ENCODE measurements at places on chromosomes 6 and 20.

DNA sequence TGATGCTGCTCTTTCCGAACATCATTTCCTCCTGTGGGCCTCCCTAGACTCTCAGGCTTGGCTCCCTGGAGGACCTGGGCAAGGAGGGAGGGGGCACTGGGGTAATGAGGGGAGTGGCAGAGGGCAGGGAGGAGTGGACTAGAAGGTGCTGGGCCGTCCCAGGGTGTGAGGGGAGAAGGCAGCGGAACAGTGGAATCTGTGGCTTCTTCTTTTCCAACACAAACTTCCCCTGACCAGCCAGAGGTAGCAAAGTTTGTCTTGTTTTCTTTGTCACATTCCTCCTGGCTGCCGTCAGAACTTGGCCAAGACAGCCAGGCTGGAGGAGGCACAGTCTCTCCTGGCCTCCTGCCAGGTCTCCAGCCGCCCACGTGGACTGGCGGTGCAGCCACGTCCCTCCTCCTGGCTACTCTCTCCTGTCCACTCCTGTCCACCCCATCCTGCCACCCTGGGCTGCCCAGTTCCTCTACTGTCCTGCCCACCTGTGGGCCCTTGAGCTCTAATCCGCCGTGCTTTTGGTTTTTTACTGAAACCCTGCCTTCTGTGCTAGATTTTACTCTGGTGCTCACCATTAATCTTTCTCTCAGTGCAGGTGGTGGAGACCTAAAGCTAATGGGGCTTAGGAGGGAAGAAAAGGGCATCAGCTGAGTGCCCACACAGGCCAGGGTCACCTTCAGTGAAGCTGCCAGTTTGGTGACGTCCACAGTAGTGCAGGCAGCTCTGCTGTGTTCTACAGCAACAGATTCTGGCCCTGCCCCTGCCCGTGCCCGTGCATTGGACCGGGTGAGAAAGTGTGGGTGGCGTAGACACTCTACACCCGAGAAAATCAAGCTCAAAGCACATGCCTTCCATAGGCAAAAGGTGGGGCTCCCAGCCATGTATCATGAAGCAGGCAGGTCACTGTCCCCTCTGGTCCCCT lies 2.8 kb upstream of the CDSN start:
- DNase-seq = no peak

DNA sequence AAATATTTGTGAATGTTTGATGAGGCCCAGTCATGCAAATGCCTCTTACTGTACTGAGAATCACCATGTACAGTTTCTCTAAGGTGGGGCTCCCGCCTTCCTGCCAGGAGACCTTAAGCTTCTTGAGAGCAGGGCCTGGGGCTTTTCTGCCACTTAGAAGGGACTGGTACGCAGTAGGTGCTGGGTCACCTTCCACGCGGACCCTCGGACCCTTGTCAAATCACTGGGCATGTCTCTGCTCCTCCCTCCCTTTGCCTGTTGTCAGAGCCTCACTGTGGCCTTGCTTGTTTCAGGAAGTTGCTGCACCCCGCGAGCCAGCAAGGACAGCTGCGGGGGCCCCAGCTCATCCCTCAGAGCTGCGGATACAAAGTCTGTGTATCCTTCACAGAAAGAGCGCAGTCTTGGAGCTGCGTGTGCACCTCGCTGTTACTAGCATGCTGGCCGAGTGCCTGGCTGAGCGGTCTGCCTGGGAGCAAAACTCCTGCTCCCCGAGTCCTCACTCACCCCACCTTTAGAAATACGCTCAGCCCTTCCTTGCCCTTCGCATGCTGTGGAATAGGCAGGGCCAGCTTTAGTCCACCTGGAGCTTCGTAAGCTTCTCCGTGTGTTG lies 30.7 kb upstream of the IRF4 start:
- no peak for DNase-seq

DNA sequence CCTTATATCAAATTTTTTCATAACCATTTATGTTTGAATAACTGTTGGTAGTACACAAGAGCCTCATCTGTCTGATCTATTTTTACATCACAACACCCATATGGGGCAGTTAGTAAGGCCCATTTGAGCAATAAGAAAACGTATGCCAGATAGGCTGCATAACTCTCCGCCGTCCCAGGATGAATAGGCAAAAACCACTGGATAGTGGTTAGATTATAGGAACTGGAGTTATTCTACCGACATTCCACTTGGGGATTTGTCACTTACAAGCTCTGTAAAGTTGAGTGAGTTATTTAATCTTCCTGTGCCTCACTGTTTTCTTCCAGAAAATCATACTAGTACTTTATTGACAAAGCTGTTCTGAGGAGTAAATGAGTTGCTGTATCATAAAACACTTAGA lies 881.9 kb downstream of the QKI start:
- DNase-seq = no peak

DNA sequence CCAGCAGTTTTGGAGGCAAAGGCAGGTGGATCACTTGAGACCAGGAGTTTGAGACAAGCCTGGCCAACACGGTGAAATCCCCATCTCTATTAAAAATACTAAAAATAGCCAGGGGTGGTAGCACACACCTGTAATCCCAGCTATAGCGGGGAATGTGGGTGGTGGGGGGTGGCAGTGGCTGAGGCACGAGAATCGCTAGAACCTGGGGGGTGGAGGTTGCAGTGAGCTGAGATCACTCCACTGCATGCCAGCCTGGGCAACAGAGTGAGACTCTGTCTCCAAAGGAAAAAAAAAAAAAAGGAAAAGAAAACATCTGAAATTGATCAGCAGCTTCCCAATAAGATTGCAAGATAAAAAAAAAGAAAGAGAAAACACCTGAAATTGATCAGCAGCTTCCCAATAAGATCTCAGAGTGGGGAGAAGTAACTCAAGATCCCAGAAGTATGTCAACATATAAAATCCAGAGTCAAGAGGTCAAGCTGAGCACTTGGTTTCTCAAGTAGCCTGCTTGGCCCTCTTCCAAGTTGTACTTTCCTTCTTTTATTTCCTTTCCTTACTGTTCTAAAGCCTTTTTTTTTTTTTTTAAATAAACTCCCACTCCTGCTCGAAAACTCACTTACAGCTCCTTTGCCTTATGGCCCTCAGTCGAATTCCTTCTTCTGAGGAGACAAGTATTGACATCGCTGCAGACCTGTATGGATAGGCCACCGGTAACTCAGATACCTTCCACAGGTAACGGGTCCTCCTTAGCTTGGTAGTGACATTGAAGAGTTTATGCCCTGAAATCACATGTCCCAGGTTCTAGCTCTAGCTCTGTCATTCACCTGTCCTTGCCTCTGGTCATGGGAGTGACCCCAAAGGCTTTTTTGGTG lies 368.5 kb upstream of the SYNCRIP start:
- no peak for DNase-seq

GRCh38 chr6:15243910-15244619 lies 1.8 kb upstream of the JARID2 start:
- DNase-seq = no peak

- DNase-seq = no peak
Observed at GRCh38 chr6:35778437-35778836, 2.0 kb downstream of the CLPSL2 start.

DNA sequence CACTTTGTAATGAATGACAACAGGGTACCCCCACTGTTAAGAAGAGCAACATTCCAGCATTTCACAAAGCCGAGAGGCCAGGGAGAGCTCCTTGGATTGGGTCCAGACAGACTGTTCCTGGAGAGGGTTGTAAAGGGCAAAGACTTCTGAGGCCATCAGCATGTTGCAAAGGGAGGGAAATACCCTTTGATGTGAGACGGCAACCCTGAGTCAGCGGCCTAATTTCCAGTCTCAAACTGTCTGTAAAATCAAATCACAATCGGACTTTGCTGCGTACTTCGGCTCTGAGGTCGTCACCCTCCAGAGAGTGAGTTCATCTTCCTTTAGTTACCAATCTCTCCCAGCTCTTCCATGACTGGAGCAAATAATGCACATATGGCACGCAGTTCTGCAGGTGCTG lies 101.0 kb upstream of the DTNBP1 start:
- DNase-seq = no peak

DNA sequence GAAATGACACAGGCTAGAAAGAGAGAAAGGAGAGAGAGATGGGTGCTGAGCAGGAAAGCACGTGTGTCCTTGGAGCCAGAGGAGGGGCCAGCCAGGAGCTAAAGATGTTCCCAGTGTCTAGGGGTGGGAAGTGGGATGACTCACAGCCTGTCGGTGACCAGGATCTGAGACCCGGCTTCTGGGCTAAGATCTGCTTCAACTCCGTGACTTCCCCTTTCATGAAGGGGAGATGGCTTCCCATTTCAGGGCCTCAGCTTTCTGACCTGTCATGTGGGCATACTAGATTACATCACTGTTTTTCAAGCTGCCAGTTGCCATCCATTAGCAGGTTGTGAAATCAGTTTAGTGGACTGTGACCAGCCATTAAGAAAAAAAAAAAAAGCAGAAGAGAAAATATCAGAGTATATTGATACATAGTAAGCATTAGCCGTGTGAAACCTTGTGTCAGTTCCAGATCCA lies 5.4 kb downstream of the TGM3 start:
- no peak for DNase-seq

DNA sequence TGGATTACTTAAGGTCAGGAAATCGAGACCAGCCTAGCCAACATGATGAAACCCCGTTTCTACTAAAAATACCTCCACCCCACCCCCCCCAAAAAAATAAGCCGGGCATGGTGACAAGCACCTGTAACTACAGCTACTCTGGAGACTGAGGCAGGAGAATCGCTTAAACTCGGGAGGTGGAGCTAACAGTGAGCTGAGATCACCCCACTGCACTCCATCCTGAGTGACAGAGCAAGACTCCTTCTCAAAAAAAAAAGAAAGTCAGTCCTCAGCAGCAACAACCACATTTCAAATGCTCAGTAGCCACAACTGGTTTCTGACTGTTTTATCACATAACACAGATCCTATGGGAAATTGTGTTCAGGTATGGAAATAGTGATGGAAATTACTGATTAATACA lies 135.3 kb downstream of the HFE start:
- DNase-seq = no peak

- DNase-seq = no peak
Observed at GRCh38 chr20:9789131-9789530, 49.7 kb downstream of the PAK5 start.

DNA sequence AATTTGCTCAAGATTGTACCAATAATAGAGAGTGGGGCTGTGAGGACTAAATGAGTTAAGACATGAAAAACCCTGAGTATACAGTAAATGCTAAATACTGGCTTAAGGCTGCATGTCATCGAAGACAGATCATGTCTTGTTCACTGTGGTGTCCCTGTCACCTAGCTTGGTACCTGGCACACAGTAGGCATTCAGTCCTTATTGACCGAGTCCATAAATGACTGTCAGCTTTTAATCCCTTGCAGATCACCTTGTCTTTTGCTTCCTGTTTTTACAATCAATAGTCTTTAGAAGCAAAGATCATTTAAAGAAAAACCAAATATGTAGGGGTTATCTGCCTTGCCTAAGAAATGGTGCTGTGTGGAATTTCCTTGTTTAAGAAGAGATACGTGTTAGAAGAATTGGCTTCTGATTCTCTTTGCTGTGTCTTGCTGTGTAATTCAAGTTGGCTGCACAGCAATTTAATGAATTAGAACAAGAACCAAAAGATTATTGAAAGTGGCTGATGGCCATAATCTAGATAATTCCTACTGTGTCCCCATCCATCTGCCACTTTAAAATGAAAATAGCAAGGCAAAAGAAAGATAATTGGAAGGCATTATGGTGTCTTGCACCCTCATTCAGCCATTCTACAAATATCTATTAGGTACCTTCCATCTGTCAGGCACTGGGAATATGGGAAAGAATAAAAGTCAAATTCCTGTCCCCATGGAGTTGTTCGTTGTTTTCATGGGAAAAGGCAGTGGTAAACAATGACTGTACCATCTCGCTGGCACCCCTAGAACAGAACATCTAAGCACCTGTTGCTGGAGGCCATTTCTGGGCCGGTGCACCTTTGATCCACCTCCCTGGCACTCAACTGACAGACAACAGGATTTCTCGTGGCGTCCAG lies 12.4 kb upstream of the MAPK13 start:
- DNase-seq = no peak

DNA sequence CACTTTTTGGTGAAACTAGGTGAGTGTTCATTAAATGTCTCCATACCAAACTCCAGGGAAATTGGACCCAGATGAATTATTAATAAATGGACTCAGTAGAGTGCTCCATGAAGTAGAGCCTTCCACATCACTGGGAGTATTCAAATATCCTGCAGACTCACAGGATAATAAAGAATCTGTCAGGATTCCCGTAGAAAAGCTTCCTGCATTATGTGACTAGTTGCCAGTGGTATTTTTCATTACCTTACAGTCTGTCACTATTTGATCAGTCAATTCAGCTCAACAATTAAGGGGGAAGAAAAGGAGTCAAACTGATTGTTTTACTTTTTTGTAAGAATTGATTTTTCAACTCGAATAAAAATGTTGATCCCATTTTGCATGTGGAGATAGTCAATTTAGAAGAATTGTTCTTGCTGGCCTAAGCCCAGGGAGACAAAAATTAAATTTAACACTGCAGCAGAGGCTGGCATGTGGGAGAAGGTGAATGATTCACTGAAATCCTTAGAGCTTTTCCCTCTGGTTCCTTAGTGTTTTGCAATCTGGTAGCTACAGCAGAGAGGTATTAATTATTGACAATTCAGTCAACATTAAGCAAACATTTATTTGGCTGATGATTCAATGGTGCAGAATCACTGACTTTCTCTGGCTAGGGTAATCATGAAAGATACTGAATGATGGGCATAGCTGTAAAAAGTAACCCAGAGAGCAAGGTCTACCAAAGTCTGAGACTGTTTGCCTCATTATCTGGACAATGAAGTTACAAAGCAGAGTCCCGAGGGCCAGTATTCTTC lies 442.4 kb downstream of the CD83 start:
- no peak for DNase-seq

GRCh38 chr20:33629979-33630378 lies 32.1 kb upstream of the C20orf144 start:
- no peak for DNase-seq

GRCh38 chr6:130026859-130027258 lies 8.5 kb downstream of the L3MBTL3 start:
- DNase-seq = no peak

GRCh38 chr6:118864341-118865099 lies 29.4 kb upstream of the ASF1A start:
- DNase-seq = no peak

DNA sequence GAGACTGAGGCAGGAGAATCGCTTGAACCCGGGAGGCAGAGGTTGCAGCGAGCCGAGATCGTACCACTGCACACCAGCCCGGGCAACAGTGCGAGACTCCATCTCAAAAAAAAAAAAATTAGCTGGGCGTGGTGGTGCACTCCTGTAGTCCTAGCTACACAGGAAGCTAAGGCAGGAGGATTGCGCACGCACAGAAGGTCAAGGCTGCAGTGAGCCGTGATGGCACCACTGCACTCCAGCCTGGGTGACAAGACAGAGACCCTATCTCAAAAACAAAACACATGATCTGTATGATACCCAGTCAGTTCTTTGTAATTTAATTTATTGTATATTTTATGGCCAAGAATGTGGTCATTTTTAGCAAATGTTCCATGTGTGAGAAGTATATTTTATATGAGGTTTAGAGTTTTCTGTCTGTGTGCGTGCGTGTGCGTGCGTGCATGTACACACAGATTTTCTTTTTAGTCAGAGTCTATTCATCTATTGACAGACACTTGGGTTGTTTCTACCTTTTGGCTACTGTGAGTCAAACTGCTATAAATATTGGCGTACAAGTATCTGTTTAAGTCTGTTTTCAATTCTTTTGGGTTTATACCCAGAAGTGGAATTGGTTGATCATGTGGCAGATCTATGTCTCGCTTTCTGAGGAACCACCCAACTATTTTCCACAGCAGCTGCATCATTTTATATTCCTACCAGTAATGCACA lies 22.2 kb upstream of the MYL9 start:
- DNase-seq = no peak

Data from stimulated activated CD4-positive, alpha-beta T cell treated with anti-CD3 and anti-CD28 coated beads, Interleukin-1b, Interleukin-23, amount 100 ng/mL, for 4 hours (primary cell).